Fibroblast of lung (primary cell): ENCODE measurements at places on chromosomes 1 and 21. TPM values are rescaled to one million over a fixed set of nuclear protein-coding genes. Genes with fewer than 3 reads are reported as not detected.

RNF186 gene
- total RNA-seq: not detected in 2 replicates

P3R3URF gene
- total RNA-seq: not detected in 2 replicates

CYP4A11 gene
- total RNA-seq: not detected in 2 replicates

LAX1 gene
- total RNA-seq: not detected in 2 replicates

CBR3 gene
- total RNA-seq: 13.4 and 21.1 TPM in 2 replicates

UTP25 gene
- total RNA-seq: 6.9 and 10.4 TPM in 2 replicates

VHLL gene
- not detected in 2 replicates for total RNA-seq

NTMT2 gene
- total RNA-seq: not detected in 2 replicates

SYT6 gene
- not detected in 2 replicates for total RNA-seq

ERICH3 gene
- under 0.01 and 0.17 TPM in 2 replicates for total RNA-seq

CAPZA1 gene
- total RNA-seq: 155 and 201 TPM in 2 replicates

PALMD gene
- 0.51 and 1.5 TPM in 2 replicates for total RNA-seq
